ENCODE measurements at places on chromosomes 5 and 9.

DNA sequence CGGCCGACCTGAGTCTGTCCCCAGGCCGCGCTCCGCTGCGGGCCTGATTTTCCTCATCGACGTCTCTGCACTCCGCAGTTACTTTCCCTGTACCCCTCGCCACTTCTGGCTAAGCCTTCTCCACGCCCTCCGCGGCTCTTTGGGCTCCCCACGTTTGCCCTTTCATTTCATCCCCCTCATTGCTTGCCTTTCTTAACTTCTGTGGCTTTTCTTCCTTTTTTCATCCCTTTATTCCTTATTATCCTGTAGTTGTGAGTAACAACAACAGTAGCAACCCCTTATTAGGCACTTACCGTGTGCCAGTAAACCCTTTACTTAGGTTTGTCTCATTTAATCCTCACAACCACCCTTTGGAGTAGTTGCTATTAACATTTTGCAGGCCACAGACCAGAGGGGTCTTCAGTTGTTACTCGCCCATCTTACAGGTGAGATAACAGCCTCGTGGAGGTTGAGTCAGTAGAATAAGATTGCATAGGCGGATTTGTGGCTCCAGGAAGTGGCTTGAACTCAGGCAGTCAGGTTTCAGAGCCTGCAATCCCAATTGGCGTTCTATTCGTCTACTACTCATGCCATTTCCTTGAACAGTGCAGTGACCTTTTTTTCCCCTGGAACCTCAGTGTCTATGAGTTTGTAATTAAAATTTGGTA, 724 bp downstream of the TCERG1 start:
- ATAC-seq = peak; percentile 3

GRCh38 chr5:116361171-116361967, 213.3 kb downstream of the SEMA6A start:
- no peak for ATAC-seq

DNA sequence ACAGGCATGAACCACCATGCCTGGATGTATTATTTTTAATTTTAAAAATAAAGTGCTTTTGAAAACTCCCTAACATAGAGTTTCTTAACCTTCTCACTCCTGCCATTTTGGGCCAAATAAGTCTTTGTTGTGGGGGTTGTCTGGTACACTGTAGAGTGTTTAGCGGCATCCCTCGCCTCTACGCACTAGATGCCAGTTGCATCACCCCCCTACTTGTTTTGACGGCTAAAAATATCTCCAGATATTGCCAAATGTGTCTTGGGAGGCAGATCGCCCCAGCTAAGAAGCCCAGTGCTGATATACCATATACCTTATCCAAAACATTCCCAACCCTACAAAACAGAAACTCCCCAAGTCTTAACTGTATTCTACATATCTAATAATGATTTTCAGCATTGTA, 54.6 kb downstream of the SCAI start:
- ATAC-seq = no peak

GRCh38 chr9:133961226-133962165, 30.6 kb downstream of the VAV2 start:
- ATAC-seq = no peak

DNA sequence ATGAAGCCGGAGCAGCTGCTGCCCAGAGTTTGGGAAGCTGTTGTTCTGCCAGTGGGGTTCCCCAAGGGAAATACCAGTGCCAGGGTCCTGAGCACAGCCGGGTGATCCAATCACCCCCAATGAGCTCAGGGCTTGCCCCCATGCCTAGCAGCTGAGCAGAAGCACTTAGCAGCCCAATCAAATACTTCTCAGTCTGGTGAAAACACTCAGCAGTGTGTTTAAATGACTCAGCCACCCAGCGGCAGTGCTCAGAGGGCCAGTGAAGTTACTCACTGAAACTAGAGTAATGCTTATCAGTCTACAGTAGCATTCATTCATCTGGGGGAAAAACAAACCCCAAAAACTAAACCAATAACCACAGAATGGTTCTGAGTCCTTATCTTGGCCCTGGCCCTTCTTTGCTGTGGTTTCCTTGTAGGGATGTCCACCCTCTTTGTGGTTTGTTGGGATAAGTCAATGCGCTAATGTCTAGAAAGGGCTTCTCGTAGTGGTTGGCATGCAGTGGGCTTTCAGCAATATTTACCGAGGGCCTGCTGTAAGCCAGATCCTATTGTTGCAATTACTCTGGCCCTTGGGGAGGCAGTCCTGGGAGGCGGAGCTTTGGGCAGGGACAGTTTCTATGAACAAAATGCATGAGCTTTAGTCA, 43.1 kb downstream of the LHX2 start:
- peak; percentile 92 for ATAC-seq

- no peak for ATAC-seq
Measured at GRCh38 chr5:179130101-179130681, 70.0 kb downstream of the ZNF354C start.

GRCh38 chr5:103232393-103232999, 26.1 kb upstream of the MACIR start:
- ATAC-seq = peak; percentile 86

DNA sequence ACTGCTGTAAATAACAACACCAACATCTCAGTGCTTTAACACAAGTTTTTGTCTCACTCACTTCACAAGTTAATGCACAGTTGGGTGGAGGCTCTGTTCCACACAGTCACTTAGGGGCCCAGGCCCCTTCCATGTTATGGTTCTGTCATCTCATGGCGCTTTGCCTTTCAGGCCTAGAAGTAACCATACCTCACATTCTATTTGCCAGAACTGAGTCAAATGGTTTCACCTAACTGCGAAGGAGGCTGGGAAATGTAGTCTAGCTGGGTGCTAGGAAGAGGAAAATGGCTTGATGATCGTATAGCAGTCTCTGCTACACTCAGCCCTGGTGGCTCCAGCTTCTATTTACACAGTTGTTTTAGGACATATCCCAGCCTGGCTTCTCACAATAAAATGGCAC, 23.1 kb upstream of the MVB12B start:
- peak; percentile 49 for ATAC-seq

DNA sequence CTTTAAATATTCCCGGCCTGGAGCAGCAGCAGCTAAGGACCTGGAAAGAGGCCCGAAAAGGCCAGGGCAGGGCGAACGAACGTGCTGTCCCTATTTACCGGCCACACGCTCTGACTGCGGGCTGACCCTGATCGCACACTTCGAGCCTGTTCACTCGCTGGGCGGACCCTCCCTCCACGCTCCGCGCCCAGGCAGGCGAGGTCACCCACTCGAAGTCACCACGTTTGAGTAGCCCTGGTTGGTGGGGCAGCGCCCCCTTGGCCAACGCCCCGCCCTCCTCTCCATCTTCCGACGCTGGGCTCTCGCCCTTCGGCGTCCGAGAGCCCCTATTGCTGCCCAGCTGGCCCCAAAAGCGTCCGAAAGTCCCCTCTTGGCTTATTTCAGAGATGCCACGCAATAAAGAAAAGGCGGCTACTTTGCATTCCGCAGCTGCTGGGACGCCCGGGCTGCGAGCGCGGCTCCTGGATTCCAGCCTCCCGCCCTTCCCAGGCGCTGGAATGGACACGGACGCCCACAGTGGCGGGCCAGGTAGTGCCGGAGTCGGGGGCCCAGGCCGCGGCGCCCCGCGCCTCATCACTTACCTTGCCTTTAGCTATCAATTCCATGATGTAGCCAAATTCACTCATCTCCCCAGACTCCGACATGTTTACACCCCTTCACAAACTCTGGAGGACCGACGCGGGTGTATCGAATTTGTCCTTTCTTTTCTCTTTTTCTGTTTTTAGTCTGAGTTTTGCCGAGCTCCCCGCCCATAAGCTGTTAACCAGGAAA, 9.9 kb upstream of the TRIM36 start:
- ATAC-seq = peak; percentile 77

DNA sequence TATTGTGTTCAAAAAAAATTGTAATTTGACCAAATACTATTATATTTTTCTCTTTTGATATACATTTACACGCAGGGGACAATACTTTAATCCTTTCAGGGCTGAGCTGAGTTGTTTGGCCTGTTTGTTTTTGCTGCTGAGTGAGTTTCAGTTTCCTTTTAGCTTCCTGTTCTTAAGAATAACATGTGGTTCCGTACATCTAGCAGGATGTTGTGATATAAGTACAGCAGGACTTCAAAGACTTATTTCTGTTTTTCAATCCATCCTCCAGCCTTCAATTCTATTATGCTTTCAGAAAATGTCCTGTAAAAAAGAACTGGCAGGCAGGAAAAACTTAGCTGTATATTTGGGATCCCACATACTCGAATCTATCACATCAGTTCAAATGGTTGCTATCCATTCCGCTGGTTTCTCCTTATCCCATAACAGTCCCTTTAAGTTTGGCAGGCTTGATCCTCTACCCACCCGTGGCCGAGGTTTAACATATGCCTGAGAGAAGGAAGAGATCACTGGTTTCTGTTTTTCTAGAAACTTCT, 1037.3 kb upstream of the ACO1 start:
- peak; percentile 54 for ATAC-seq

GRCh38 chr9:116417464-116417863, 263.9 kb downstream of the PAPPA start:
- no peak for ATAC-seq

GRCh38 chr9:117718085-117718484, 13.9 kb downstream of the TLR4 start:
- no peak for ATAC-seq

DNA sequence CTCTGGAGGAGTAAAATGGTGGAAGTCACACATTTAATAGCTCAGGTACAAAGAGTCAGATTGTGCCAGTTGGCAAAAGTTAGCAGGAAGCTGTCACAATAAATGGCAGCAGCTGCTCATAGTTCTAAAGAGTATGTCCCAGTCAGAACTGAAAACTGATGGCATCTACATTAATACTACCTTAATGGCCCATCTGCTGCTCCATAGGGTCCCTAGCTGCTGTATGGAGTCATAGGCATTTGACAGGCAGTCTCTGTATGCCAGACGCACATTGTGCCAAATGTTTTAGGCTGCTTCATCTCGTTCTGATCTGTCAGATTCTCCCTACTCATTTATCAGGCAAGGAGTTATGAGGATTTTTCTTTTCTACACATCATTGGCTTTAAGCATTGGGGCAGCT, 515.8 kb upstream of the ARRDC3 start:
- ATAC-seq = no peak

- ATAC-seq = no peak
Measured at GRCh38 chr9:137316012-137316981, 14.2 kb upstream of the NRARP start.

- ATAC-seq = no peak
Measured at GRCh38 chr9:95570150-95570549, 53.4 kb upstream of the PTCH1 start.

DNA sequence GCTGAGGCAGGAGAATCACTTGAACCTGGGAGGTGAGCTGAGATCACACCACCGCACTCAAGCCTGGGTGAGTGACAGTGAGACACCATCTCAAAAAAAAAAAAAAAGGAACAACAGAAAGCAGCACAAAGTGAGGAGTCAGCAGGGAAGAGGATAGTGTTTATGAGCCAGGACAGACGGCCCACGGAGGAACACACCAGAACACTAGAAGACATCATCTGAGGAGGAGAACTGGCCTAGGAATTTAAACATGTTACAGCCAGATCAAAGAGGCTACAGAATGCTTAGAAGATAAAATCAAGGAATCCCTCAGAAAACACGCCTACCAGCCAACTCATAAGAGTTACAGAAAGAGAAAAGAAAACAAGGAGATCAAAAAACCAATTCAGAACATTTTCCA, 12.2 kb downstream of the UBAC1 start:
- ATAC-seq = no peak

DNA sequence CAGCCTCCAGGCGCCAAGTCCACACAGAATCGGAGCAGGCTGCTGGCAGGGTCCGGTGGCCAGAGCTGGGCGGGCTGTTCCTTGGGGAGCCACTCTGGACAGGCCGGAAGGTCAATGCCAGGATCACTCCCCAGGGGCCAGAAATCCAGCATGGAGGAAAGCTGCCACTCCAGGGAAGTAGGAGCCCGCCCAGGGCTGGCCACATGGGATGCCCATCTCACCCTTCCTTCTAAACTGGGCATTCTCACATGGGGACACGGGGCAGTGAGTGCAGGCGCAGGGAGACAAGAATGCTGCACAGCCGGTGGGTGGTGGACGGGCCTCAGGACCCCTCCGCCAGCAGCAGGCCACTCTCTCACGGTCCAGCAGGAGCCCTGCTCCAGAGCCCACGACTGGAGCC, 58.2 kb downstream of the ADAMTS2 start:
- ATAC-seq = no peak

GRCh38 chr9:16825971-16826625, 44.4 kb downstream of the BNC2 start:
- peak; percentile 27 for ATAC-seq

- no peak for ATAC-seq
Measured at GRCh38 chr5:97627272-97627671, 444.2 kb upstream of the RIOK2 start.

- no peak for ATAC-seq
Measured at GRCh38 chr5:89445106-89445745, 562.2 kb upstream of the MEF2C start.

DNA sequence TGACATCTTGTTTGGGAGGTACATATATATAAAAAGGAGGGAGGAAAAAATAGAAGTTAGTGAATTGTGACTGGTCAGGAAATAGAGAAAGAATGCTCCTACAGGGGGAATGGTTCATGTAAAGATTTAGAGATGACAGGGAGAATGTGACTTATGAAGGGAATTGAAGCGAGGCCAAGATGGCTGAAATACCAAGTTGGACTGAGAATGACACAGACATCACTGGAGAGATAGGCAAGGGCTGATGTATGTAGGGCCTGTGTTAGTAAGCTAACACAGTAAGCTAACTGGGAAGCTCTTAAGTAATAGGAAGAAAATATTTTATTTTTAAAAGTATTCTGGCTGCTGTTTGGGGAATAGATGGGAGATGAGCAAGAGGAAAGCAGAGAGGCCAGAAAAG, 286.3 kb downstream of the NNT start:
- ATAC-seq = 0 out of 3 replicates have a peak, but pooled peaks have one; percentile 26

DNA sequence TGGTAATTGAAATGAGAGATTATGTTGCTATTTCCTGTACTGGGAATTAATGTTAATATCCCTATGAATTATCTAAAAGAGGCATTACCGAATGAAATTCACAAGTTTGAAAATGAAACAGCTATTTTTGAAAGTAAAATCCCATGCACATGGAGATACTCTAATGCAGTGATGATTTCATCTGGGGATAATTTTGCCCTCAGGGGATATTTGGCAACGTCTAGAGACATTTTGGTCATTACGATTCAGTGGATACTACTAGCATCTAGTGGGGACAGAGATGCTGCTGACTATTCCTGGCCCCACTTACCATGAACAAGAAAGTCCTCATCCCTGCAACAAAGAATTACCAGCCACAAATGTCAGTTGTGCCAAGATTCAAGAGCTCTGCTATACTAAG, 500.9 kb downstream of the EFNA5 start:
- ATAC-seq = no peak

Measured in SK-N-SH treated with all-trans-retinoic acid at 6 μM for 48 hours (cell line).